ENCODE measurements at places on chromosomes 13 and 19.

GRCh38 chr19:41449865-41450178, 6.9 kb downstream of the ERICH4 start:
- DNase-seq = no peak

DNA sequence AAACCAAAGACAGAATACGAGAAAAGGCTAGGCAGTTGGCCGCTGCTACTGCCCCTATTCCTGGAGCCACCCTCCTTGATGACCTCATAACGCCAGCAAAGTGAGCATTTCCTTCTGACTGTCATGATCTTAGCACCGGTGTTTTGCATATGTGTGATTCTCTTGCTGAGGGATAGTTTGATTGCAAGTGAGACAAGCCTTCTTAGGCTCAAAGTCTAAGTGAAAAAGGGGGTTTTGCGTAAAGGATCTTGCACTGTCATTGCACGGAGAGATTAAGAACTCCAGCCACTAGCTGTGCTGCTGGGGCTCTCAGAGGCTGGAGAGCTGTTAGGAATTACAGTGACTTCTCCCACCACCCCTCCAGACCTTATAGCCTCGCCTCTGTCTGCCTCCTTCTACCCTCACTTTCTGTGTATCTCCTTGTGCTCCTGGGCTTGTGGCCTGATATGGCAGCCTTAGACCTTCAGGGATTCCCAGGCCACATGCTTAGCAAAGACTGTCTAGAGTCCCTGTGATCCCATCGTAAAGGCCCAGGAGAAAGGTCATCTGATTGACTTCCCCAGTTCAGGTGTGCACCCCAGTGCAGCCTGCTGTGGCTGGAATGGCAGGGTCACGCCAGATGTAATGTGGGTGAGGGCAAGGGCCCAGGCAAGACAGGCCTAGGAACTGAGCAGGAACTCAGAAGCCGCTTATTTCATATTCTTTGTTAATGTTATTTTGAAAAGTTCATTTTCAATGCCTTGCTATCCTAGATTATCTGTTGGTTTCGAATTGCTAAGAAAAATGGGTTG, 12.6 kb downstream of the GPATCH1 start:
- no peak for DNase-seq

DNA sequence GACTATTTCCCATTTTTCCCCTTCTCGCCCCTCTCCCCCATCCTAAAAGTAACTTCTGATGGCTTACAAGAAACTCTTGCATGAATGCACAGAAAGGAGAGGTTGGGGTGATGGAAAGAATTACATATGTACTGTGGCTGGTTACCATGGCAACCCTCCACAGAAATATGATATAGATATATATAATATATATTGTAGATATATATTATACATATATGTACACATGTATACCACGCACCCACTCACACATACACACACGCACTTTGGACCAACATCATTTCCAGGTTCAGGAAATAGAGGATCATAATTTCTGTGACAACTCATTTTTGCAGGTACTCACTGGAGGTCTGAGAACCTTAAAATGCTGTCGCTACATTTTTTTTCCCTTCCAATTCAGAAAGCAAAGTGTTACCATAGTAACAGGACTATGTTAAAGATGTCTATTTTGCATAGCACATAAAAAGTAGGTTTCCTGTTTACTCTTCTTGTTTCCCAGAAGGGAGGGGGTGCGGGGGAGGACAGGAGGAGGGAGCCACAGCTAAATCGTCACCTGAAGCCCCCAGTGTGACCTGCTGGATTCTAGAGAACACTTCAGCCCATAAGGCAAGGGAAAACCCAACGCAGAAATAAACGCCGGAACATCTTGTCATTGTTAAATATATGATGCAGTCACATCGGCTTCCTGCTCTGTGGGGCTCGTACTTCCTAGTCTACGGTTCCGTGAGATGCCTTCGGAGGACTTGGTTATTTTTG, 44.7 kb downstream of the EFNB2 start:
- DNase-seq = peak; percentile 52

GRCh38 chr13:46192412-46192811, 10.4 kb upstream of the LCP1 start:
- no peak for DNase-seq

DNA sequence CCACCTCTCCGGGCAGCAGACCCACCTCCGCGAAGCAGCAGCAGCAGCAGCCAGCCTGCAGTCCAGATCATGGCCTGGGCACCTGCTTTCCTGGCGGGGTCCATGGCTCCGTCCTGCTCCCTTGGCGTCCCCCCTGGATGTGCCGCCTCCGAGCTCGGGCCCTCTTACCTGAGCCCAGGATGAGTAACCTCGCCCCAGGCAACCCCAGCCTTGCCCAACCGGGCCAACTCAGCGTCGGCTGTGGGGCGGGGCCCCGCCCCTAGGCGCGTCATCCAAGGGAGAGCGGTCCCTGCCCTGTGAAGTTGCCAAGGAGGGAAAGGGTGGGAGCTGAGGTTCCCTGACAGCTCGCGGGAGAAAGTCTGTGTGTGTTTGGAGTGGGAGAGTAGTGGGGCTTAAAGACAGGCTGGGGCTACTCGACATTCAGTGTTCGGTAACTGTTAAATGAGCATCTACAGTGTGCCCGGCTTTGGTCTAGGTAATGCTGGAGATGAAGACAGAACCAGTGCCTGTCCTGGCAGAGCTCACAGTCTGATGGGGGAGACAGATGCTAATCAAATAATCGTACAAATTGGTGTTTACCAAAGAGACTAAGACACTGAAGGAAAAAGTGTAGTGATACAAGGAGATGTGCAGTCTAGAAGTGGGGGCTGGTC, at the start of gene LYPD3:
LYPD3 (minus strand) TSS at position 141 of the 653 bp plus-strand sequence; CDS start at position 104, 37 bp downstream.
- no peak for DNase-seq

DNA sequence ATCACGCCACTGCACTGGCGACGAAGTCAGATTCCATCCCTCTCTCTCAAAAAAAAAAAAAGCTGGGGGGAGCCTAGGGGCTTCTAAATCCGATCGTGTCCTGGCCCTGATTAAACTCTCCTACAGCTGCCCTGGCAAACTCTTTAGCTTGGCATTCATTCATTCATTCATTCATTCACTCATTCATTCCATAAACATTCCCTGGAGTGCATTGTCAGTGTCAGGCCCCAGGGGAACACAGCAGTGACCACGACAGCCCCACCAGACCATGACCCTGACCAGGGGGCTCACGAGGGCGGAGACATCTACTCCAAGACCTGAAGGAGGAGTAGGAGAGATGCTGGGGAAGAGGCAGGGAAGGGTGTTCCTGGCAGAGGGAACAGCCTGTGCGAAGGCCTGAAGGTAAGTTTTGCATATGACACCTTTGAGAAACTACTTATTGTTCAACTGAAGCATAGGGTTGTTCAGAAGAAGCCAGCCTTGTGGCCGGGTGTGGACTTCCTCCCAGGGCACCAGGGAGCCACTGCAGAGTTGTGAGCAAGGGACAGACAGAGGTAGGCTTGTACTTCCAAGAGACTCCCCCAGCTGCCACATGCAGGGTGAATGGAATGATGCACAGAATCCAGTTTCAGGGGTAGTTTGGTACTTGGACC, 24.5 kb downstream of the CEACAM16 start:
- no peak for DNase-seq

GRCh38 chr13:87234981-87235380, 436.2 kb upstream of the SLITRK5 start:
- no peak for DNase-seq

DNA sequence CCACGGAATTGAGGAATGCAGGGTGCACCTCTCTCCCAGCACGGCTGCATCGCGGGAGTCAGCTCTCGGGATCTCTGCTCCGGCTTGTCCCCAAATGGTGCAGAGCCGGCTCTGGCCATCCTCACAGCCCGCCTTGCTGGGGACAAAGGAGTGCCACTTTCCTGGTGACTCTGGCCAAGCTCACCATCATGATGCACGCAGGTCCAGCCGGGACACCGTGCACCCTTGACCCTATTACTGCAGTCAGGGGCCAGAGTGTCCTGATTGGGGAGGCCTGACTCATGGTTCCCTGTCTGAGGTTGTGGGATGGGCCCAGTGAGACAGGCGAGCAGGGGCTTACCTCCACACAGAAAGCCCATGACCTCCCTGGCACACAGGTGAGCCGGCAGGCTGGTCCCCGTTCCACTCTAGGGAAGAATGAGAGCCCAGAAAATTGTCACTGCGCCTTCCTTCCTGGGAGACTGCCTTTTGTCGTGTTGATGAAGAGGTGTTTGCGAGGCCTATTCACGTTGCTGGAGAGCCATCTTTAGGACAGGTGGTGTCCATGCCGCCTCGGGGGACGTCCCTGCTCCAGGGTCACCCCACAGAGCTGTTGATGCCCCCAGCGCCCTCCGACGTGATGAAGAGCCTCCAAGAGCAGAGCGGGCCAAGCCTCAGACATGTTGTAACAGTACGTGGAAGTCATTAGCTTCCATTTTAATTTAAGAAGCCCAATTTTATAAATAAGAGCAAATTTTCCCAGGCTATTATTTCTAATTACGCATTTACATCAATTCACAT, 18.5 kb upstream of the VSTM2B start:
- DNase-seq = no peak

- DNase-seq = no peak
Measured at GRCh38 chr13:28651810-28652401, 7.0 kb upstream of the POMP start.

DNA sequence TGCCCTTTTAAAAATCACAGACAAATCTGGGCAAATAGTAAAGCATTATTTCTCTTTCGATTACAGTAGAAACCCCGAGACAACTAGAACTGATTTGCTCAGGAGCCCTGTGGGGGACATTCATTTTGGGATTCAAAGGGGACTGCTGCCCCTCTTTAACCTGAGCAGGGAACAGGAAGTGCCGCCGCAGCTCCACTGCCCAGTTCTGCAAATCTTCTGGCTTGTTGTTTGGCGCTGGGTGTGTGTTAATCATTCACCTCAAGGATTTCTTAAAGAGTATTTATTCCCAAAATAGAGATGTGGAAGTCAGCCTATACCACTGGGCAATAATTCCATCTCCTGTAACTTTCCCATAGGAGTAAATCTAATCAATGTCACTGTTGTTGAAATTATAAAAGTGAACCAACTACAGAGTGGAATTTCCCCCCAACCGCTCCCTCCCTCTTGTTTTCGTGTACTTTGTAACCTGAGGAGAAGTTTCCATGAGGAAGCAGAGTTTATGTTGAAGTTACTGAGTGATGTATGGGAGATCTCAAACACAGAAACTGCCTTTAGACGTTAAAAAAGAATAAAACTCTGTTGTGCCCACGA, 515.8 kb downstream of the KLF12 start:
- no peak for DNase-seq

DNA sequence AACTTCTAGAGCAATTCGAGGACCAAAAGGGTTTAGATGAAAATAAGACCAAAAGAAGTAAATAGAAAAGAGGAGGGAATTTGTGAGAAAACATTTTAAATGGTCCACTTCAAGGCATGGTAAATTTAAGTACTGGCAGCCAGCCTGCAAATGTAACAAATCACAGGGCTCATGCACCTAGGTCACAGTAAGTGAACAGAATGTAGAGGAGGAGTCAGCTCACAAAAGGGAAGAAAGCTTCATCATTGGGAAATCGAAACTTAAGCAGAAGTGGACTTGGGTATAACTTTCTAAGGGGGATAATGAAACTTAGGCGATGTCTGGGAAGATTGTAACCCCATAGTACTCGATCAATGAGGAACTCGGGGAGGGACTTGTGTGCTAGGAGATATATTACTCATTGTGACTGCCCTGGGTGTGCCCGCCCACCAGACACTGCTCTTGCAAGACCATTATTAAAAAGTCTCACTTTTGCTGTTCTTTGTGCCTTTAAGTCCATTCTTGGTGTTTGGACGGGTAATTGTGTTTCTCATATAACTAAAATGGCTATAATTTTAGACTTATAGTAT, 1053.6 kb upstream of the MIR17HG start:
- DNase-seq = no peak
